ENCODE measurements at places on chromosomes 1 and 21. TPM values are rescaled to one million over a fixed set of nuclear protein-coding genes. Genes with fewer than 3 reads are reported as not detected.
A peak's percentile ranks its signal among the peaks of the same experiment; 100 is the strongest.

- no peak for DNase-seq
Measured at GRCh38 chr1:193131266-193131860, 9.5 kb downstream of the CDC73 start.

GRCh38 chr21:39232861-39233291 is 49.6 kb upstream of the PSMG1 start:
- no peak for DNase-seq

DNA sequence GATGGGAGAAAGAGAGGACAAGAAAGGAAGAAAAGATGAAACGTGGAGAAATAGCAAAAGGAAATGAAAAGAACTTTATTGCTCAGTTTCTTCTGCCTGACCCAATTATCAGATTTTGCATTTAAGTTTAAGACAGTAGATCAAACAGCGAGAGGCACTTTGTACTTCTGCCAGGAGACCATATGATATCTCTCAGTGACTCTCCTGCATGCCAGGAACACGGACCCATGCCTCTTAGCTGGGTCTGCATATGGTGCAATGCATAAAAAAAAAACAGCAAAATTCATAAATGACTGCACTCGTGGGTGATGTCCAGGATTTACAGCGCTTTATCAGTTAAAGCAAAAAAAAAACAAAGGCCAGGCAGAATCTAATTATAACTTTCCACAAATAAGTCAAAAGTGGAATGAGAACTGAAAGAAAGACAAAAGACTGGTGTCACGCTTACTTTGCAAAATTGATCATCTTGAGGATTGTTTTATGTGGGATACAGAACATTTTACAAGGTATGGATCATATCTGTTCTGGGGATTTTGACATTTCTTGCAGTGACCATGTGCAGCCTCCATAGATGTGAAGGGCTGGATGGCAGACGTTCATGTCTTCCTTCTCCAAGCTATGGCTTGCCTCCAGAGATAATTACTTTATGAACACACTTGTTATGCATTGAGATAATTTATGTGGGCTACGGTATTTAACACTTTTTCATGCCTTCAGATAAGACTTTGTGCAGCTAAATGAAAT is 79.5 kb downstream of the RUNX1 start:
- no peak for DNase-seq

DNA sequence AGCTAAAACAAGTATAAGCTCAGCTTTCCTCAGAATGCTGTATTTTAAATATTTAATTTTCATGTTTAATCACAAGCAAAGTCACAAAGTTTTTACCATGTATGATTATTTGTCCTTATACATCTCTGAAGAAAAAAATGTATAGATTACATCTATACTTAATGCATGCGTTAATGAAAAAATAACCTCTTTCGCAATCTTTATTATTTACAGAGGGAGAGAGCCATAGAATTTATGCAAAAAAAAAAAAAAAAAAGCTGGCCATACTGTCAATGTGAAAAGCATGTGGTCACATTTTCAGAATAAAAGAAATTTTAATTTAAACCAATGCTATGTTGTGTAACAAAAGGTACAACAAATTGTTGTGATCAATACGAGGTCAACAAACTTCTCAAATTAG is 148.2 kb downstream of the AKT3 start:
- DNase-seq: no peak

DNA sequence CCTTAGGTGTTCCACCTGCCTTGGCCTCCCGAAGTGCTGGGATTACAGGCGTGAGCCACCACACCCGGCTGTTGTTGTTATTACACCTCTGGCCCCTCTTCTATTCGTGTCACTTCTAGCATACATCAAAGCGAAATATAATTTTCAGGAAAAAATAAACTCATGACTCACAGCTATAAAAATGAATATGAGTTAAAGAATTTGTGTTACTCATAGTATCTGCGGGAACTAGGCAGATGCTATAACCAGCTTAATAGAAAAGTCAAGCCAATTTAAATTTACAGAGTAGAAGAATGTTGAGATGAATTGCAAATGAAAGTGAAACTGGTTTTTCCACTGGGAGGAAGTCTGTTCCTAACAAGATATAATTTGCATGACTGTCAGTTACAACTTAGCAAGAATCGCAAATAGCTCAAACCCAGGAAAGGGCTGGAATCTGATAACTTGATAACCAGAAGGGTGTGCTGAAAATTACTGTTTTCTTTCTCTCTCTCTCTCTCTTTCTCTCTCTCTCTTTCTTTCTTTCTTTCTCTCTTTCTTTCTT is 11.2 kb downstream of the OR2W3 start:
- no peak for DNase-seq

GRCh38 chr1:98078596-98078995 is 157.8 kb upstream of the DPYD start:
- no peak for DNase-seq

GRCh38 chr1:214632091-214632490 is 29.1 kb downstream of the CENPF start:
- no peak for DNase-seq

DNA sequence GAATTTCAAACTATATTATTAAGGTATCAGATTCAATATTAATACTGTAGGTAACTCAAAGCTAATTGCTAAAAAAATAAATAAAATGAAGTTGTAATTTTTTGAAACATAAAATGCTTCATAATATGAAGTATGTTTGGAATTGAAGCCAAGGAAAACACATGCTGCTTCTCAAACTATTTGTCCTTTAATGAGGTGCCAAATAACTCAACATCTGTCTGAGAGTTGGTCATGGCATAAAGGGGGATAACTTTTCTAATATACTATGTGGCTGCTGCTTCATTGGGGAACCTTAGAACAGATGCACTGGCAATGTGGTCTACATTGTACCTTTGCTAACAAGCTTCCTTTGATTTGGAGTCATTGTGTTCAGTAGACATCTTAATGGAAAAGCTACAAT is 96.7 kb downstream of the PDE4B start:
- DNase-seq: no peak

DNA sequence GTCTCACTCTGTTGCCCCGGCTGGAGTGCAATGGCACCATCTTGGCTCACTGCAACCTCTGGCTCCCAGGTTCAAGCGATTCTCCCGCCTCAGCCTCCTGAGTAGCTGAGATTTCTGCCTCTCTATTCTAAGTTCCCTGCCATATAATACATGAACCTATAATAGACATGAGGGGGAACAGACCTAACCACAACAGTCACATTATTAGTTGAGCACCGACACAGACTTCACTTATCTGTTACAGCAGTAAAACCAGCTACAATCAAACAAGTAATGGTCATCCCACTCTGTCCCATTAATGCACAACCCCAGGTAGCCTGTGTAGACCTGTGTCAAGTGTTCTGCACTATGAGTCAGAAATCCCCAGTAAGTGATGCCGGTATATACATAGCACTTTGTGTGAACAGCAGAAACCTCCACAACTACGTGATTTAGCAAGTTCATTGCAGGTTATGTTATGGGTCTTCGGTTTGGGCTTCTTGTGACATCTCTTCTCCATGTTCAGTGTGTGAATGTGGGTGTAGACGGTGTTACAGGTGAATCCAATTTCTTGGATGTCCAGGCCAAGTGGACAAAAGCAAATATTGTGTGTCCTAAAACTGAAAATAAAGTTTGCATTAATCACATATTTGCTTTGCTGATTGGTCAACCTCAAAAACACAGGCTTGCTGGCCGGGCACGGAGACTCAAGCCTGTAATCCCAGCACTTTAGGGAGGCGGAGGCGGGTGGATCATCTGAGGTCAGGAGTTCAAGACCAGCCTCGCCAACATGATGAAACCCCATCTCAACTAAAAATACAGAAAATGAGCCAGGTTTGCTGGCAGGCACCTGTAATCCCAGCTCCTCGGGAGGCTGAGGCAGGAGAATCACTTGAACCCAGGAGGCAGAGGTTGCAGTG is 3.6 kb downstream of the MMACHC start:
- no peak for DNase-seq

DNA sequence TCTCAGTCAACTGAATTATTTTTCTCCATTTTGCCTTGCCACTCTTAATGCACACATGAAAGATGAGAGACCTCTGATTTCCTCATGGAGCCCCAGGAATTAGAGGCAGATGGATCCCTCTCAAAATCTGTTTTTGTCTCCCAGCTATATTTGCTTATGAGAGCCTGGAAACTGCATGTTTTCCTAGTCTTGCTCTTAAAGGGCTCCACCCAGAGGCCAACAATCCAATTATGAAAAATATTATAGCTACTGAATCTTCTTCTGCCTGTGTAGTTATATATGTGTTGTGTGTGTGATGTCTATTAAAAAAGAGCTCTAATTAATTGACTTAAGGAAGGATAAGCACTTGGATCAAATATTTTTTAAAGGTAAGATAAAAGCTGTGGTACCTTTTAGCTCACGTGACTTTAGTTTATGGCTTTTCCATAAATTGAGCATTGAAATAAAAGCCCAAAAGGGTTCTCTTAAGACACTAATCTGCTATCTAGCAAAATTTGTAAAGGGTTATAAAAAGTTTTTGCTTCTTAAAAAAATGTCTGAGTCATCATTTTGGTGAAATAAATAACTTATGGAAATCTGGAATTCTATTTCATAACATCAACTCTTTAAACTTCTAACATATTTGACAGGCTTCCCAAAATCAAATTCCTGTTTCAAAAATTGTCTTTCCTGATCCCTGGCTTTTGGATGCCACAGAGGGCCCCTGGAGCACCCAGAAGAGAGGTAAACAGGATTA is 31.2 kb upstream of the TSPEAR start:
- DNase-seq: no peak

- no peak for DNase-seq
Measured at GRCh38 chr1:7018351-7018750, 233.1 kb downstream of the CAMTA1 start.

DNA sequence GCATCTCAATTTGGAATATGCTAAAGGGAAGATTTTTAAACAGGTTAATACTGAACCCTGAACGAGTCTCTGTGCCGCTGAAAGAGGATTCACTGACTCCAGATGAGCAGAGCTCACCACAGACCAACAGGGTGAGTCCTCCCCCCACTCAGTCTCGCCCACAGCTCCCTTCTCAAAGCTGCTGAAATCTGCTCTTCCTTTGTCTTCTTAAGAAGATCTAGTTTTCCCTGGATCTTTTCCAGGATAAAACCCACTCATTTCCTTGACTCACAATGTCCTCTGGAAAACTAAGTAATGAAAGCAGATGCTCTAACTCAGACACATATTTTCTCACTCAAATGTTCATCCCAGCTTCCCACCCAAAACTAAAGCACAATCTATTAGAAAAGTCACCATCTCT is 447.0 kb upstream of the PKN2 start:
- DNase-seq: no peak

DNA sequence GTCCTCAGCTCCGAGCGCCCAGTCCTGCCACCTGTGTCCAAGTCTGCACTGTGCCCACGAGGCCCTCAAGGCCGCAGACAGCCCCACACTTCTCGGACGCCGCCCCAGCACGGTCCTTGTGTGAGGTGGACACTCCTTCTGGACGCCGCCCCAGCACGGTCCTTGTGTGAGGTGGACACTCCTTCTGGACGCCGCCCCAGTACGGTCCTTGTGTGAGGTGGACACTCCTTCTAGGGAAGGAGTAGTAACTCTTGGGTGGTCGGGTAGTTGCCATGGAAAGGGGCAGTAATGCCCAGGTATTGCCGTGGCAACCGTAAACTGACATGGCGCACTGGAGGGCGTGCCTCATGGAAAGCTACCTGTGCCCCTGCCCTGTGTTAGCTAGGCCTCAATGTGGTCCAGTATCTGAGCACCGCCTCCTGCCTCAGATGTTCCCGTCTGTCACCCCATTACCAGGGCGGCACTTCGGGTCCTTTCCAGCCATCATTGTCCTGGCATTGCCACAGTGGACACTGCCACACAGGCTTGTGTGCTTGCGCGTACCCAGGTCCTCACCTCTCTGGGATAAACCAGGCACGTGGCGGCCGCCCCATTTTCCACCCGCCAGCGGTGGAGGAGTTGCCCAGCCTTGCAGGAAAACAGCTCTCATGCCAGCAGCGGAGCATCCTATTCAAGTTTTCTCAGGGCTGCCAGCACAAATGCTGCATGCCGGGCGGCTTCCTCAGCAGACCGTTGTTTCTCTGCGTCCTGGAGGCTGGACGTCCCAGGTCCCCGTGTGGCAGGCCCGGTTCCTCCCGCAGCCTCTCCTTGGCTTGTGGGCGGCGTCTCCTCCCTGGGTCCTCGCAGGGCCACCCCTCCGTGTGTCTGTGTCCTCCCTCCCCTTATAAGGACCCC is 40.8 kb upstream of the POFUT2 start:
- peak; percentile 65 for DNase-seq

DNA sequence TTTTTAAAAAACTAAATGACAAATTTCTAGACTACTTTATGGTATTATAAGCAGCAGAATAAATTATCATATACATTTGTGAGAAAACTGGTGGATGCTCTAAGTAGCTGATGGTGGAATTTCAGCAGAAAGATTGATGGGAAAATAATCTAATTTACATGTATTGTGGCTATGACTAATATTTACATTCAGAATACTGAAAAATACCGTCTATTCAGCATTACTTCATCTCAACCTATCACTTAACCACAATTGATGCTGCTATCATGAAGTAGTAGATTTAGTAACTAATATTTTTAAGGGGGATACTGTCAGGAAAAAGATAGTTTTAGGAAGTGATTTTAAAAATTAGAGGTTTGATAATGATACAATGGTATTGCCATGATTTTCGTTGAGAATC is 137.9 kb downstream of the IFI44 start:
- DNase-seq: no peak

TEX38 gene
- 0.55 TPM for total RNA-seq

IGSF9 gene
- total RNA-seq: 8.8 TPM

NGF gene
- total RNA-seq: 0.38 TPM

TNFAIP8L2 gene
- total RNA-seq: not detected

SPRR2A gene
- not detected for total RNA-seq

SPRR3 gene
- not detected for total RNA-seq

CSF3R gene
- 0.99 TPM for total RNA-seq

ALX3 gene
- not detected for total RNA-seq

MEX3A gene
- 91.8 TPM for total RNA-seq

KISS1 gene
- total RNA-seq: not detected

SLC9C2 gene
- total RNA-seq: 0.54 TPM

ACKR1 gene
- total RNA-seq: not detected
